ENCODE measurements at places on chromosomes 11 and 22.

GRCh38 chr22:44461614-44462013 is 36.4 kb downstream of the RTL6 start:
- no peak for DNase-seq

- DNase-seq = no peak
Measured at GRCh38 chr11:112537026-112537425, 276.4 kb upstream of the PLET1 start.

DNA sequence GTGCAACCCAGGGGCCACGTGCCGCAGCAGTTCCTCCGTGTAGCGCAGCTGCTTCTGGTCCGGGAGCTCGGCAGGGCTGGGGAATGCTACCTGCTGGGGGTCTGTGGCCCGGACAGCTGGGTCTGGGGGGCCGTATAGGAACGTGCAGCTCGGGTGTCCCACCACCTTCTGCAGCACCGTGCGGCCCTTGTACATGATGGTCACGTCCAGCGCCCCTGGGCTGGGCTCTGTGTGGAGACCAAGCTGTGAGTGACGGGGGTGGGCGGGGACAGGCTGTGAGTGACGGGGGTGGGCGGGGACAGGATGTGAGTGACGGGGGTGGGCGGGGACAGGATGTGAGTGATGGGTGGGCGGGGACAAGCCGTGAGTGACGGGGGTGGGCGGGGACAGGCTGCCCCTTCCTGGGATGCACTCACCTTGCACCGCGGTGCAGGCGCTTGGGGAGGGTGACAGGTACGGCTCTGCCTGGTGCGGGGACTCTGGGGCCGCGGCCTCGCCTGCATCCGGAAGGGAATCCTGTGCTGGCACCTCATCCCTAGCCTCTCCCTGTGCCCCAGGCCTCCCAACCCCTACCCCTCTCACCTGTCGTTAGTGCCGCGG is 2.3 kb downstream of the IRF7 start:
- peak; percentile 72 for DNase-seq

DNA sequence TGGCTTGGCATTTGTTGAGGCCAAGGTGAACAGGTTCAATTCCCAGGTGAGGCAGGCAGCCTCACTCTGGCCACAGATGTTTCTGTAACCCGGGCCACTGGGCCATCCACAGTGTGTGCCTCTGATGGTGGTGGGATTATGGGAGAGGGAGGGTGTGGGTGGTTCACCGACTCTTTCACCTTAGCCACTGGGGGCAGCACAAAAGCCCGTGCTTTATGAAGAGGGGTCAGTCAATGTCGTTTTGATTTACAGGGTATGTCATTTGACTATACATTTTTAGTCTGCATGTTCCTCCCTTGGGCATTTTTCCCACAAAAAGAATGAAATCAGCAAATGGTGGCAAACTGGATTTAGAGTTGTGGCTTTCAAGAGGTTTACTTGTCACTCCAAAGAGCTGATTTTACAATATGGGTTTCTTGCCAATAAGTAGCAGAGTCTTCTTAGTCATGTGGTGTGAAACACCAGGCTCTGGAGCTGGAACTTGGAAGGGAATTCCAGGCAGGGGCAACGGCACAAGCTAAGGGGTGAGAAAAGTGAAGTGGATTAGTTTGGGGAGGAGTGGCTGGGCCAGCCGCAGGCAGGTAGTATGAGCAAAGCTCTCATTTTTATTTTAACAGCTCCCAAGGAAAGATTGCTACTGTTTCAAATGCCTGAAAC is 217.8 kb upstream of the ZBED5 start:
- no peak for DNase-seq

DNA sequence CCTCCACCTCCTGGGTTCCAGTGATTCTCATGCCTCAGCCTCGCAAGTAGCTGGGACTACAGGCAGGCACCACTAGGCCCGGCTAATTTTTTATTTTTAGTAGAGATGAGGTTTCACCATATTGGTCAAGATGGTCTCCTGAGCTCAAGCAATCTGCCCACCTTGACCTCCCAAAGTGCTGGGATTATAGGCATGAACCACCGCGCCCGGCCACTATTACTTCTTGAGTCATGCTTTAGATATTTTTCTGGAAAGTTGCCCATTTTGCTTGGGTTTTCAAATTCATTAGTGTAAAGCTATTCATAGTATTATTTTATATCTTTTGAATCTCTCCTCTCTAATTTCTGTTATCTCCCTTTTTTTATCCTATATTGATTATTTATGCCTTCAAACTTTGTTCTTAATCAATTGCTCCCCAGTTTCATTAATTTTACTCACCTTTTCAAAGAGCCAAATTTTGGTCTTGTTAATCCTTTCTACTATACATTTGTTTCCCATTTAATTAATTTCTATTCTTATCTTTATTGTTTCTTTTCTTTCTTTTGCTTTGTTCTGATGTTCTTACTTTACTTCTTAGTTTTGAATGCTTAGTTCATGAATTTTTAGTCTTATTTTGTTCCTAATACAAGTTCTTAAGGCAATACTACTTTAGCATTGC is 10.3 kb upstream of the RAC2 start:
- DNase-seq = no peak

- DNase-seq = no peak
Measured at GRCh38 chr11:16774936-16775613, 36.6 kb downstream of the C11orf58 start.

DNA sequence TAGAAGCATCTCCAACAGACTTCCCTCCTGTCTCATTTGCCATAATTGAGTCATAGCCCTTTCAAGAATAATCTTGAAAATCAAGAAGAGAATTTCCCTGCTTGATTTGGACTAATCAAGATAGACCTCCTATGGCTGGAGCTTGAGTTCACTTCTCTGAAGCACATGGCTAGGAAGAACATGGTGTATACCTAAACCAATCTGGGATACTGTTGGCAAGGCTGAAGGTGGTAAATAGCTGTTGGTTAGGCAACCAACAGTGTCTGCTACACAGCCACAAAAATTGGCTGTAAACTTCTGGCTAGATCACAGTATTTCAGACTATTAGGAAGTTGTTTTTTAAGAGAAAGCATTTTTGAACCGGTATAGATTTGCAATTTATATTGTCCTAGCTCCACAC is 4.9 kb downstream of the CRYAB start:
- DNase-seq = no peak

DNA sequence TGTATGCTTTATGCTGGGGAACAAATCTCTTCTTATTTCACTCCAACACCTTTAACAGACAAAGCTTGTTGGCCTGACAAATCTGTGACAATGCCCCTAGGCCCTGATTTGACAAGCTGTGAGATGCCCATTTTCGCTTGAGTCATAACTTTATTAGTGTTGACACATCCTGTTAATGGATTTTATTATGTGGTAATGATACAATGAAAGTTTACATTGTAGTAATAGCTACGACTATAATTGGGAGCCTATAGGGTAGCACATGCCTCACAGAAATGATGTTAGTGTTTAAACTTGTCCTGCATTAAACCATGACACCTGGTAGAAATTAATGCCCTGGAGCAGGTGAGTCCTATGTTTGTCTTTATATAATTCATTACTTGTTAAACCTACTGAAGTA is 3.3 kb upstream of the MMP10 start:
- no peak for DNase-seq

DNA sequence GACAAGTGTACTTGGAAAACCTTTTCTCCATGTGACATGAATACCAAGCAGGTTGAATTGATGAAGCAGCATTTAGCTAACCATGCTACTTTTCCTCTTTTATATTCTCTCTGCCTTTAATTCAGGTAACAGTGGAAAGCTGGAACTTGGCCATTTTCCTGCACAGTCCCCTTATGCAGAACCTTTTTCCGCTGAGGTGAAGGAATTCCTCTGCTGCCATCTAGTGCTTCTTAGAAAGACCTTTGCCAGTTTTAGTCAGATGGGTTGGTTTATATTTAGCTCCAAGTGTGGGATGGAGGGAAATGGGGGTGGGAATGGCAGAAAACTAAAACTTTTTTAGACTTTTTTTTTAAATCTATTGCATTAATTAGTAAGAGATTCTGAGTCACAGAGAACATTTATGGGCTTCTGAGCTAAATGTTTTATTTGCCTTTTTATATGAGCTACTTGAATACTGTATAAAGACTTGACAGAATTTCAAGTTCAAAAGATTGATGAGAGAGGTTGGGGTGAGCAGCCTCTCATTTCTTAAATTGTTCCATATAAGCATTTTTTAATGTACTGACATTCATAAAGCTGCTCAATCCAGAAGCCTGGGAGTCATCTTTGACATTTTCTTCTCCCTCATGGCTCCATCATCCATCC is 153.9 kb upstream of the ZC3H12C start:
- DNase-seq = peak; percentile 36

DNA sequence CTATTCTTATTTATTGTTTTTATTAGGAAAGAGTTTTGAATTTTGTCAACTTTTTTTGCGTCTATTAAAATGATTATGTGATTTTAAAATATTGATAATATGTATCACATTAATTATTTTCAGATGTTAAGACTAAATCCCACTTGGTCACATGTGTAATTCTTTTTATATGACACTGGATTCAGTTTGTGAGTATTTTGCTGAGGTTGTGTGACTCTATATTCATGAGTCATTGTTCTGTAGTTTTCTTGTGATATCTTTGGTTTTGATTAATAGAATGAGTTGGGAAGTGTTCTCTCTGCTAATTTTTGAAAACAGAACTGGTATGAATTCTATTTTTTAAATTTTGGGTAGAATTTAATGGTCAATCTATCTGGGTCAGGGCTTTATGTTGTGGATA is 317.9 kb downstream of the ETS1 start:
- no peak for DNase-seq

DNA sequence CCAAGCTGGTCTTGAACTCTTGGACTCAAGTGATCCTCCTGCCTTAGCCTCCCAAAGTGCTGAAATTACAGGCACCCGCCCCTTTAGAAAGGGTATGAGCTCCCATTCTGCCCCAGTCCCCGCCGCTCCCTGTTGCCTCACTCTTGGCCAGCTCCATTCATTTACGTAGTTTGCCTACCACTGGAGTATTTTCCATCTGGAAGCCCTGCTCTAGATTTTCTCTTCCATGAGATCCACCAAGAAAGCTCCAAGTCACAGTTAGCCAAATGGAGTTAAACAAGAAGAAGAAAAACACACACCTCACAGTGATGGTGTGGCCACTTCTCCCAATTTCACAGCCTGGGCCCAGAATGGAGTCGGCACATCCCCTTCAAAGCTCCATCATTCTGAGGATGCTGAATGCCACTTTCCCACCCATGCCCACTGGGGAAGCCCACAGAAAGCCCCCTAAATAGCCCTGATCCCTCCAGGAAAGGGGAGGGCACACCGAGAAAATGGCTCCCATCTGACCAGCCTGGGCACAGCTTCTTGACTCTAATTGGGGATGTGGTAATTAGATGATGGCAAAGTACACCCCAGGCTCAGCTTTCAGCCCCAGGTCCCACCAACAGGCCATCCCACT is 381.2 kb downstream of the MN1 start:
- DNase-seq = no peak

DNA sequence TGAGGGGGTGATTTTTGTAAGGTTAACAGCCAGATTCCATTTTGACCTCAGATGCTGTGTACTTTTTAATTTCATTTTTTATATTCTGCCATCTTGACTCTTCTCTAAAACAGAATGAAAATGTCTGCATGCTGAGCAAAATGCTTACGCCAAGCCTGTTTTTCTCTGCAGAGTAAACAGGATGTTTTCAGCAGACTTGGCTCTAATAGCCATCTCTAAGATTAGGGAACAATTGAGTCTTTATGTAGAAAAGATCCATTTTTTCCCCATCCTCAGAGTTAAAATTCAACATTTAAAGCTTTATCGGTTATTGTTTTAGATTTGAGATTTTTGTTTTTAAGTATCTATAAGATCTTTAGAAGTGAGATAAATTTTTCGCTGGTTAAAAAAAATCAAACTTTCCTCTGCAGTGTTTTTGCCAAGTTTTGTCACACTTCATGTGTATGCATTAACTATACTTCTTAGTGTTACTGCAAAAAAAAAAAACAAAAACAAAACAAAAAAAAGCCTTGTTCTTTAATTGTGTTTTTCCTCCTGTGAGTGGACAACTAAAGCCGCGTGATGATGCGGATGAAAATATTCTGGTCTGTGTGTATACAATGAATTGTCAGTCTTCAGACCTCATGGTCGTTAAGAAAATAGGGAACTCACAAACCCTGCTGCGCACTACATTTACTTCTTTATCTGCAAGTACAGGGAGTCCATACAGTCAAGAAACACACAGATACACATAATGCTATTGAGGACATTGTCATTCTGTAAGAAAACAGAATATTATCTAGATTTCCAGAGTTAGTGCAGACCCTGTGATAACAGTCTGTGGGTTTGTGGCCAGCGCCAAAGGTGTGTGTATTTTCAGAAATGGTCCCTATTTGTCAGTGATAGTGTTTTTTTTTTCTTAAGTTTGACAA is 17.5 kb upstream of the ADSL start:
- DNase-seq = no peak

- DNase-seq = no peak
Measured at GRCh38 chr11:2041153-2041552, 43.5 kb upstream of the H19 start.

DNA sequence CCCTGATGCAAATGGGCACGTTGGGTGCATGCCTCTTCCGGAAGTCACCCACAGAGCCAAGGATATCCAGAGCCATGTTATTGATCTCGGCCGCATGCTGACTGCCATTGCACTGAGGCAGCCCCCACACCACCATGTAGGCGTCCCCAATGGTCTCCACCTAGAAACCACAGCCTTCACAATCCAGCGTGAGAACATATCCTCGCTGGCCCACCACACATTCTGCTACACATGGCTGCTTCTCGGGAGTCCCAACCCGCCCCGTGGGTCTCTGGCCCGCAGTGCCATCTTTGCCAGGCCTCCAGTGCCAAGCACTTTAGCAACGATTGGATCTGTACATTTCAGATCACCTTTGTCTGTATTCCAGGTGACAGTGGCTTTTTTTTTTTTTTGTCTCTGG is 26.2 kb upstream of the LRRC32 start:
- no peak for DNase-seq

- no peak for DNase-seq
Measured at GRCh38 chr11:107042748-107043147, 24.5 kb upstream of the GUCY1A2 start.

GRCh38 chr22:27761665-27762064 is 39.9 kb downstream of the MN1 start:
- DNase-seq = no peak

- peak; percentile 32 for DNase-seq
Measured at GRCh38 chr22:42887523-42888507, 30.7 kb upstream of the ARFGAP3 start.

- DNase-seq = no peak
Measured at GRCh38 chr22:37162221-37163095, 12.7 kb upstream of the IL2RB start.

GRCh38 chr11:107716884-107717532 is 5.2 kb upstream of the SLN start:
- no peak for DNase-seq

DNA sequence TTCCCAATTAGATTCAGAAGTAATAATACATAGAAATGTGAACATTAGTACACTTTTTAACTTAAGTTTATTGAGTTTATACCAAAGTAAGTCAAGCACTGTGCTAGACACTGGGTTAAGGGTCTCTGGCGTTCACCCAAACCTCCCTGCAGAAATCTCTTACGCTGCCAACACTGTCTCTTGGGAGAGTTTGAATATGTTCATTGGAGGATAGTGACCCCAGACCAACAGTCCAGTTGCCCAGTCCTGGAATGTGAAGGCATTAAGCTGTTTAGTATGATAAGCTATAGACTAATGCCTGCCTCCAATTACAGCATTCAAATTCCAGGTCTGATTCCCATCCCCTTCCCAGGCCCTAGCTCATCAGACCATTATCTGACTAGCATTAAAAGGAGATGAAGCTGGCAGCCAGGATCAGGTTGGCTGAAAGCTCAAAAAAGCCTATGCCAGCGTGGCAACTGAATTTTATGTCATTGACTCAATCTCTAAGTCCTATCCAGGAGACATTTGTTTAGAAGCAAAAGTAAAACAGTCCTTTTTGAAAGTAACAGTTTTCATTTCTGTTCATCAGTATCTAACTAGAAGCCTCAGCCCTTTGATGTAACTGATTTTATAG is 77.8 kb downstream of the SFI1 start:
- DNase-seq = no peak
